Hematopoietic multipotent progenitor cell treated with erythropoietin and hydrocortisone succinate and interleukin-3 and kit ligand, for 8 days (in vitro differentiated cells): ENCODE measurements at places on chromosomes 4 and X.

DNA sequence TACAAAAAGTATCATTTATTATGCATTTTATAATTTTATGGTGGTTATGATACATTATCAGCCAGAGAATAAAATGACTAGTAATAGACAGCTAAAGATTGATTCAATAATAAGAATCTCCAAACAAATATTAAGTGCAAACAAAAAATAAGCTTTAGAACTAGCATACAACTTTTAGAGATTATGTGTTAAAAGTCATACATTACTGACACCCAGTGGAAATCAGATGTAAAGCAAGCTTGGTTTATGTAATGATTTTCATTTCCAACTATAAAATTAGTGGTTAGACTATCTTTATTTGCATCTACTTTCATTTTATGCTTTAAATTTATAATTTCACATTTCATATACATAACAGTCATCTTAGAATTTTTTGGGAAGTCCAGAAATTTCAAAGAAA lies 57.7 kb downstream of the IL13RA2 start:
- peak; percentile 1 for DNase-seq

DNA sequence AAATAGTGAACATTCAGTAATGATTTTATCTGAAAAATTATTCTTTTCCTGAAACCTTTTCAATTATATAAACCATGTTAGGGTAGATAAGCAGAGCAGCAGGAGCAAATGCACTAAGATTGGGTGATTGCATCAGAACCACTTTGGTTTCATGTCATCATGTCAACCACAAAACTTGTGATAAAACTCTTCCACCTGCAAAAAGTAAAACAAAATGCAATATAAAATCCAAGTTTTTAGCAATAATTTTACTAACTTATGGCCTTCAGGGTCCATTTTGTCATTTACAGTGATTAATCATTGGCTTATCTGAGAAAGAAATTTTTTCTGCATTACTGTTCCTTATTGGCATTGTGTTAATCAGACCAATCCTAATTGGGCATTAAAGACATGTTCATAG lies 42.4 kb downstream of the NHS start:
- DNase-seq, result no peak

DNA sequence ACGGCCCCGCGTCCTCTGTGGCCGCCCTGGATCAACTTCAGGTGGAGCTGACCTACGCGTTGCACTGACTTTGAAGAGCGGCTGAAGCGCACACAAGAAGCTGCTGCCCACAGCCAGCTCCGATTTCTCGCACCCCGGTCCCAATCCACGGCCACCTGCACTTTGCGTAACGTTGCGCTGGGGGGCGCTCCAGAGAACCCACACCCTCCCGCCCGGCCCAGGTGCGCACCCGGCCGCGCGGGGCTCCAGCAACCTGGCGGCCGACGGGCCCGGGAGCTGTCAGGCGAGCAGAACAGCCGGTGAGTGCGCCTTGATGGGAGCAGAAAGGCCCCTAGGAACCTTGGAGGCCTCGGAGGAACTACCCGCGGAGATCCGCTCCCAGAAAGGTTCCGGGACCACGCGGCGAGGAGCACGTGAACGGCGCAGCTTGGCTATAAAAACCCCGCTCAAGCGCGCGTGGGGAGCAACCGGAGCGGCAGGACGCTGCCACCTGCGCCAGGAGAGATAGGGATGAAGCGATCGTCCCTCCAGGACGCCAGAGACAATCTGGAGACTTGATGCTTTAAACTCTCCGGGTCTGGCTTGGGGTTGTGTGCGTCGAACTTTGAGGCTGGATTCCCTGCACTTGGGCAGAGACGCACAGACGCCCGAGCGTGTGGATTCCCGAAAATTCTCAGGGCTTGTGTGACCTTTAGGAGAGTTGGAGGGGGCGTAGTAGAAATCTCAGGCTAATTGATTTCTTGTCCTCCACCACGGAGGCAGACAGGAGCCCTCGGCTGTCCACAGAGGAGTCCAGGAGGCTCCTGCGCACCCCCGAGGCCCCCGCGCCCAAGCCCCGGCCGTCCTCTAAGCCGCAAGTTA lies 591 bp upstream of the NWD2 start:
- DNase-seq, result no peak

DNA sequence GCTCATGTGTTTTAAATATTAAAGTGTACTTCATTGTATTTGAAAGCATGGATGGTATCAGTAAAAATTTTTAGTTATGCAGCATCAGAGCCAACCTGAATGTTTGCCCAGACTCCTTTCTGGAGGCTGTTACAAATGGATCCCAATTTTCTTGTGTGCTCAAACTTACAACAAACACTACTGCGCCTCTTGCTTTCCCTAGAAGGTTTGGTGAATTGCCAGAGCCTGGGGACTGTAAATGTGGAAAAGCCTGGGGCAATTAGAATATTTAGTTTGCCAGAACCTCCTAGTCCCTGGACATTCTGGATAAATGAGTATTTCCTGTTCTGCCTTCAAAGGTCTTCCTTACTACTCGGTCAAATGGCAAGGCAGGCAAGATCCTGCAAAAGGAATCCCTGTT lies 4.8 kb downstream of the CAPN6 start:
- no peak for DNase-seq

GRCh38 chrX:126170720-126171119 lies 4.6 kb upstream of the DCAF12L2 start:
- peak; percentile 1 for DNase-seq

DNA sequence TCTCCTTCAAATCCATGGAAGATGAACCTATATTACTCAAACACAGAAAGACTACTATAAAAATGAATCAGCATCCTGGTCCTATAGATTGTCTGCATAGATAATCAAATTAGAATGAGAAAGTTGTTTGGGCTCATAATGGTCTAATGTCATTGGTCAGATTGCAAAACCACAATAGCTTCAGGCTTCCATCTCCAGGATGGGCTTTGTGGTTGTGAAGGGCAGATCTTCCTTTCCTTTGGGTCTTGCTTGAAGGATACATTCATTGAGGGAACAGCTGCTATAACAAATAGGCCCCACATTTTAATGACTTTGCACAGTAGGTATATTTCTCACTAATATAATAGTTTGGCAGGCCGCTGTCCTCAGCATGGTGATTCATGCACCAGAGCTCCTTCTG lies 94.3 kb downstream of the REPS2 start:
- no peak for DNase-seq

- no peak for DNase-seq
These were observed 201.9 kb upstream of the BCOR start for GRCh38 chrX:40299641-40300046.

DNA sequence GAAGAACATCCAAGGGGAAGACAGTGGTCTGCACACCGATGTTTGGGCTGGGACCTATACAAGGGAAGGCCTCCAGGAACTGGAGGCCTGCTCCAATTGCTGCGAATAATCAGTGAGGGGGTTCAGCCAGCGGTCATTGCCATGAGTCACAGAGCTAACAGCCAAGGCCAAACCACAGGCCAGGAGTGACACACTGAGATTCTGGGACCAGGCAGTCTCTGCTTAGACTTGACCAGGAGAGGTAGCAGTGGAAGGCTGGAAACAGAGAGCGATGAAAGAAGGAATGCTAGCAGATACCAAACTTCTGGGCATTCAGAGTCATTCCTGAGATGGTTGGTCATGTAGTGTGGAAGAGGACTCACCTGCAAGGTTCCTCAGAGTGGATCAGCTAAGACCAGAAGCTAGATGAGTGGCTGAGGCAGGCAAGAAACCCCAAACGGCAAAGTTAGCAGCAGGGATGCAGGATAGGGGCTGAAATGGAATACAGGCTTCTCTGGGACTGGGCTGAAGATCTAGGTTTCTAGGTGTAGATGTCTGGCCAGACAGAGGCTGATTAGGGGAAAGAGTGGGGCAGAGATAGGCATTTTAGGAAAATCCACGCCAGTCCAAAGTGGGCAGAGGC lies 54.7 kb downstream of the CNGA2 start:
- no peak for DNase-seq

DNA sequence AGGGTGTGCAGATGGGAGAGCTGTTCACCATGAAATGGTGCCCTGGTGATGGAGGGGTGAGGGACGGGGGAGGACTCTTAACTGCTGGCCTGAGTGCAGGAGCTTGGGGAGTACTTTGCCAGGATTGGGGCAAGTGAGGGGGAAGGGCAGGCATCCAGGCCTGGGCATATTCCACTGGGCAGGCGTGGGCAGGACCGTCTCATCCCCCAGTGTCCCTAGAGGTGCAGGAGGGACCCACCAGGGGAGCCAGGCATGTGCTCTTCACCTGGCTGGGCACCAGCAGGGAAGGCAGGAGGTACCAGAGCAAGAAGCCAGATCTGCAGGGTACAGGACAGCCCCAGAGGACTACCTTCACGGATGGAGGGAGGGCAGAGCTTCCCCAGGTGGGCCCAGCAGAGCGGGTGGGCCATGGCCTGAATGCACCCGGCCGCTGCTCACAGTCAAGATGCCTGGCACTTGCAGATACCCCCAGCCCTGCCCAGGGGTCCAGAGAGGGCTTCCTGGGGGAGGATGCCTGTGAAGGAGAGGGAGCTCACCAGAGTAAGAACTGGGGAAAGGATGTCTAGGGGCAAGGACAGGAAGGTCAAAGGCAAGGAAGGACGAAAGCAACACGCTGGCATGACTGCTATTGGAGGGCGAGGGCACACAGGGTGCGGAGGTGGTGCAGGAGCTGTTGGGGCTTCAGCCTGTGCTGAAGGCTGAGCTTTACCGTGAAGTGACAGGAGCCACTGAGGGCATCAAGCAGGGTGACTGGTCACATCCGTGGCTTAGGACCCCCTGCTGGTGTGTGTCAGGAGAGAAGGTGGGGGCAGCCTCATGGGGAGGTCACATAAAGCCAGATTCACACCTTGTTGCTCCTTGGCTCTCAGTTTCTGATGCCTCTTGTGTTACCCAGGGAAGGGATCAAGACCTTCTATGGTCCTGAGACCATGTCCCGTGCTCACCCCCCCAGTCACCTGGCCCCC lies 68.2 kb upstream of the NKX1-1 start:
- no peak for DNase-seq

DNA sequence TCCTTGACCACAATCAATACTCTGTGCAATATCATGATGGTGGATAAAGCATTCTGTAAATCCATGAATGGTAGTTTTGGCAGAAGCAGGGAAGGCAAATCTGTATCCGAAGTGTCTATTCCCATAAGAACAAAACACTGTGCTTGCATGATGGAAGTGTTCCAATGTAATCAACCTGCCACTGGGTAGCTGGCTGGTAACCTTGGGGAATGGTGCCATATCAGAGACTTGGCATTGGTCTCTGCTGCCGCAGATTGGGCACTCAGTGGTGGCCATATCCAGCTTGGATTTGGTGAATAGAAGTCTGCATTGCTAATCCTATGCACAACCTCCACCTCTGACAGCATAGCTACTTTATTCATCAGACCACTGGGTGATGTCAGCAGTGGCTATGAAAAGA lies 114.3 kb upstream of the EMCN start:
- DNase-seq, result no peak

GRCh38 chrX:112025753-112026152 lies 56.8 kb downstream of the TRPC5 start:
- DNase-seq, result no peak

DNA sequence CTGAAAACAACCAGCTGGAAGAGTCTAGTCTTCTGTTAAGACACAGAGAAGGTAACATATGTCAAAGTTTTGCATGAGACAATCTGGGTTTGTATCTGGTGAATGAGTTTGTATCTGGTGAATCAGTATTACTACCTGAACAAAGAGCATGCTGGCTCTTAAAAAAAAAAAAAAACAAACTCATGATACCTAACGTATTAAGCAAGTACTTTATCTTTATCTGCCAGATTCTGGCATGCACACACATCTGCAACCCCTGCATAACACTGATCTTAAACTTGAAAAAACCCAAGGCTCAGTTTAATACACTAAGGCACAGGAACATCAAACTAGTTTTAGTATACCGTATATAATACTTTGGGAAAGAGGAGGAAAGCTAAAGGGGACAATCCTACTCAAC lies 5.8 kb downstream of the YTHDC1 start:
- DNase-seq, result peak; percentile 62

DNA sequence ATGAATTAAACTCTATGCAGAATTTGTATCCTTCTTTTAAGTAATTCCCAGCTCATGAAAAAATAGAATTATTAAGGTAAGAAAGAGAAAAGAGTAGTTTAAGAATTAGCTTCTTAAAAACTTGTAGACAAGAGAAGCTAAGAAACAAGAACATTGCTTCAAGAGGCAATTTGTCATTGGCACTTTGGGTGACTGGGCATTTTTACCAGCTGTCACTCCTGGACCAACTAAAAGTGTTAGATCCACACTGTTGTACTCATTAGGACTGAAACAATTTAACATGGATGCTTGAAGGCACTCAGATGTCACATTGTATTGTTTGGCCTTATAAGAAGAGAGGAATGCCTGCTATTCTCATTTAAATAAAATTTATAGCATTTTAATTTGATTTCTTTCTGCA lies 7.4 kb downstream of the COL25A1 start:
- no peak for DNase-seq

GRCh38 chrX:41522671-41523070 lies 75.5 kb downstream of the NYX start:
- DNase-seq, result no peak

- no peak for DNase-seq
These were observed 95.7 kb downstream of the NPNT start for GRCh38 chr4:105990933-105991332.

- no peak for DNase-seq
These were observed 83.6 kb downstream of the REPS2 start for GRCh38 chrX:17030092-17030491.

DNA sequence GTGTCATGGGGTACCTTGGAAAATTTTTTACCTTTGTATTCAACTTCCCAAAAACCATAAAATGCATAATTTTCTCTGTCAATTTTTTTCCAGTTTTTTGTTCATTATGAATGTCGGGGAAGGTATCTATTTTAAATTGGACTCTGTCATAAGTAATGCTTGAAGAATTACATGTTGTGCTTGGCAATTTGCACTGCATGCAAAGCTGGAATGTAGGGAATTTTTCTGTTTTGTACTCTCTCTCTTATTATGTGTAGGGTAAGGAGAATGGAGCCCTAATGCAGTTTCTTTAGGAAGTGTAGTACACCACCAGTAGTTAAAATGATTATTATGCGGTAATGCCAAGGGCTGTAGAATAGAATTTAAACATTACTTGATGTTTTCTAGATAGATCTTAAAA lies 137.7 kb upstream of the LIMCH1 start:
- no peak for DNase-seq

DNA sequence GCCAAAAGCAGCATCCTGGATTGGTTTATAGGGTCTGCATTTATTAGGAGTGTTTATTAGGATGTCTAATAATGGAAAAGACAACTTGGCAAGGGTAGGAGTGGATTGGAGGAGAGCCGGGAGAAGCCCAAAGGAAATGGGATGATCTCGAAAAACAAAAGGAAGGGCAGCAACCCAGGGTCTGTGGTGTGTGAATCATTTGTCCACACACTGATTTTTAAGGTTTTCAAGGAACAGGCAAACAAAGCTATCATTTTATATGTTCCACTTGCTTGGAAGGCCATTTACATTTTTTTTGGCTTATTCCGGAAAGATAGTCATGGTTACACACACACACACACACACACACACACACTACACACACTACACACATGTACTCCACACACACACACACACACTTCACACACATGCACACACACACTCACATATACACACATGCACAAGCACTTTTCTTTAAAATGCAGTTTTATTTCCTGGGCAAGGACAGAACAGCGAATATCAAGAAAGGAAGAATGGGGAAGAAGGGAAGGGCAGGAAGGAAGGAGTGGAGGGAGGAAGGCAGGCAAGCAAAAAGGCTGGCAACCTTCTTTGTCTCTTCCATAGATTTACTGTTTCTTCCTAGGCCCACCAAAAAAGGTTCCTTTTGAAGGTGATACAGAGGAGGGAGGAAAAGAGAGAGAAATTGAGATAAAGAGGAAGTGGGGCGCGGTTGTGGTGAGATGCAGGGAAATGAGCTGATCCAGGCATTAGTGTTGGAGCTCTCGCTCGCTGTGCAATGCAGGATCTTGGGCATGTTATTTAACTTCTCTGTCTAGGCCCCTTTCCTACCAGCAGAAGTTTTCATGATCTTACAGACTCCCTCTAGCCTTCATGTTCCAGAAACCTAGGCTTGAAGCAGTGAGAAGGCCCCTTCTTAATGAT lies 88.6 kb upstream of the MAML3 start:
- peak; percentile 23 for DNase-seq
